MV-4-11 (cell line): ENCODE measurements at places on chromosomes 13 and 19.
A peak's percentile ranks its signal among the peaks of the same experiment; 100 is the strongest.

DNA sequence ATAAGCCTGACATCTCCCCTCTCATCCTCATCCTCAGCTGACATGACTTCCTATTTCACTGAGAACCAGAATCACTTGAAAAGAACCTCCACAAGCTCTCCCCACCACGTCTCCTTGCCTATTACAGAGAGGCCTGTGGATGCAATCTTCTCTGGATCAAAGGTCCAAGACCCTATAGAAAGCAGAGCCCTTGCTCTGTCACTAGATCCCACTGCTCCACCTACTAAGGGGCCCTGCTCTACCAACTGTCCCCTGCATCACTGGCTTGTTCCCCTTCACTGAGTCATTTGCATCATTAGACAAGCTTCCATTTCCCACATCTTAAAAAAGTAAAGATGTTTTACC, 40.8 kb downstream of the RCBTB2 start:
- DNase-seq, result no peak

DNA sequence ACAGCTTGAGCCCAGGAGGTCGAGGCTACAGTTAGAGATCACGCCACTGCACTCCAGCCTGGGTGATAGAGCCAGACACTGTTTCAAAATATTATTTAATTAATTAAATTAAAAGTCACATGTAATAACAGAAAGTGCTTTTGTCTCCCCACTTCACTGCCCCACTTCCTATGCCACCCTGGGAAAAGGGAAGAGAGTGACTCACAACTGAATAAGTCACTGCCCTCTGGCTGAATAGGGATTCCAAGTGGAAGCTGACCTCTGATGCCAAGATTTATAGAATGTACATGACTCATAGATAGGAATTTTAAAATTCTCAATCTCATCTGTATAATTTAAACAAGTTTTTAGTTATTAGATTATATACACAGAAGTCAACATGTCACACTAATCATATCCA, 22.2 kb upstream of the ERVV-1 start:
- no peak for DNase-seq

DNA sequence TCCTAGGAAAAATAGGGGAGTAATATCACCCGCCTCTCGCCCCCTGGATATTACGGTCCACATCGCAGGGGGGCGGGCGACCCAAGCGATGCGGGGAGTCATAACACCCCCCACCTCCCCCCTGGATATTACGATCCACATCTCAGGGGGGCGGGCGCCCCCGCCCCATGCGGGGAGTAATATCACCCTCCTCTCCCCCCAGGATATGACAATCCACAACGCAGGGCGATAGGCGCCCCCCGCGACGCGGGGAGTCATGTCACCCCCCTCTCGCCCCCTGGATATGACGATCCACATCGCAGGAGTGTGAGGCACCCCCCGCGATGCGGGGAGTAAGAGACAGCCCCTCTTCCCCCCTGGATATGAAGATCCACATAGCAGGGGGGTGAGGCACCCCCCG, 684.4 kb upstream of the PCDH9 start:
- no peak for DNase-seq

DNA sequence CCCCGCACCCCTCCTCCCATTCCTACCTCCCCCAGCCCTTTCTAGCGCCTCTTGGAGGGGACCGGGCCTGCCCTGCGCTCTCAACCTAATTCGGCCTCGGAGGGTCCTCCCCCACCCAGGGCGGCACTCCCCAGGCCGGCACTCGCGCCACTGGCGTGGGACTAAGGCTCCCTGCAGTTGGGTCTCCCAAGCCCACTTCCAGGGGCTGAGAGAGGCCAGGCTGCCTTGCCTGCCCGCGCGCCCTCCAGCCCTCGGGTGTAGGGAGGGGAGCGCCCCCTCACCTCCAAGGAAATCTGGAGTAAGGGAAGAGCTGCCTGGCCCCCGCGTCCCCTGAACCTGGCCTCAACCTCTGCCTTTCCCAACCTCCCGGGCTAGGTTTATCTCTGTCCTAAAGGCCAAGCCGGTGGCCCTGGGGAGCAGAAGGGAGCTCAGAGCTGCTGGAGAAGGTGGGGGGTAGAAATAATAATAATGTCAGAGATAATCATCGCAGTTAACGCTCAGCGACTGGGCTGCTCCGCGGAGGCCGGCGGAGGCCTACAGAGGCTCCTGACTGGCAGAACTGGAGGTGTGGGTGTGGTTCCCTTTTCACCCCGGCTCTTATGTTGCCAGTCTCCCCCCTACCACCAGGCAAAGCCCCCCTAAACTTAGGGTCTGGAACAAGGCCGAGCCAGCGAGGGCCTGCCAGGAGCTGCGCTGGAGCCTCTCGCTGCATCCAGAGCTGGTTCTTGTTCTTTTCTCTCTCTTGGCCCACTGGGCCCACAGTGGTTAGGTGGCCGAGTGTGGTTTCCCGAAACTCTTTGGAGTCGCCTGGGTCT, 9.6 kb downstream of the ZIC2 start:
- DNase-seq, result no peak

GRCh38 chr13:94112227-94112626, 367.3 kb downstream of the DCT start:
- no peak for DNase-seq

- no peak for DNase-seq
These were observed 49.4 kb downstream of the FAM124A start for GRCh38 chr13:51271528-51272085.

DNA sequence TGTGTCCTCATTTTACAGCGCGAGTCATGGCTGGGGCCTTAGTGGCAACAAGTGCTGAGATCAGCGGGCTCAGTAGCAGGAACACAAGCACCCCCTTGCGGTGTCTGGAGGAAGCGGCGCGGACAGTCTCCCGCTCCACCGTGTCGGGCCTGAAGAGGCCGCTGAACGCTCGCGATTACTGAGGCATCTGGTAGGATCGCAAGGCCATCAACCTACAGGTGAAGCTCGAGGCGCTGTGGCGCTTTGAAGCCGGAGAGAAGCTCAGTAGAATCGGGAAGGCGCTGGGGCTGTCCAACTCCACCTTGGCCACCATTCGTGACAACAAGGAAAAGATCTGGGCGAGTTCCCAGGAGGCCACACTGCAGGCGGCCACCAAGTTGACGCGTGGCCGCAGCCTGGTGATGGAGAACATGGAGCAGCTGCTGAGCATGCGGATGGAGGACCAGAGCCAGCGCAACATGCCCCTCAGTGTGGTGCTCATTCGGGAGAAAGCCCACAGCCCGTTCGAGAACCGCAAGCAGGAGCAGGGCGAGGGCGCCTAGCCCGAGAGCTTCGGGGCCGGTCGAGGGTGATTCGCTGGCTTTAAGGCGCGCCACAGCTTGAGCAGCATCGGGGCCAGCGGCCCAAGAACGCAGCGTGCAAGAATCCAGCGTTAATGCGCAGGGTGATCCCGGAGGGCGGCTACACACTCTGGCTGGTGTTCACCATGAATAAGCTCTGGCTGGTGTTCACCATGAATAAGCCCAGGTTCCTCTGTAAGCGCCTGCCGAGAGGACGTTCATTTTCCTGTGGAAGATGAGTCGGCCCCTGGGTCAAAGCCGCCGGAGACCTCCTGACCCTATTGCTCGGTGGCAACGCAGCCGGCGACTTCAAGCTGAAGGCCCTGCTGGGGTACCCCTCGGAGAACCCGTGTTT, 8.3 kb upstream of the MZF1 start:
- DNase-seq, result no peak

GRCh38 chr19:7349961-7350711, 1.4 kb downstream of the ARHGEF18 start:
- DNase-seq, result peak; percentile 78

GRCh38 chr13:50358231-50359040, 343.2 kb downstream of the KCNRG start:
- DNase-seq, result peak; percentile 50

- peak; percentile 17 for DNase-seq
These were observed 36.8 kb downstream of the RAB20 start for GRCh38 chr13:110524541-110525257.

DNA sequence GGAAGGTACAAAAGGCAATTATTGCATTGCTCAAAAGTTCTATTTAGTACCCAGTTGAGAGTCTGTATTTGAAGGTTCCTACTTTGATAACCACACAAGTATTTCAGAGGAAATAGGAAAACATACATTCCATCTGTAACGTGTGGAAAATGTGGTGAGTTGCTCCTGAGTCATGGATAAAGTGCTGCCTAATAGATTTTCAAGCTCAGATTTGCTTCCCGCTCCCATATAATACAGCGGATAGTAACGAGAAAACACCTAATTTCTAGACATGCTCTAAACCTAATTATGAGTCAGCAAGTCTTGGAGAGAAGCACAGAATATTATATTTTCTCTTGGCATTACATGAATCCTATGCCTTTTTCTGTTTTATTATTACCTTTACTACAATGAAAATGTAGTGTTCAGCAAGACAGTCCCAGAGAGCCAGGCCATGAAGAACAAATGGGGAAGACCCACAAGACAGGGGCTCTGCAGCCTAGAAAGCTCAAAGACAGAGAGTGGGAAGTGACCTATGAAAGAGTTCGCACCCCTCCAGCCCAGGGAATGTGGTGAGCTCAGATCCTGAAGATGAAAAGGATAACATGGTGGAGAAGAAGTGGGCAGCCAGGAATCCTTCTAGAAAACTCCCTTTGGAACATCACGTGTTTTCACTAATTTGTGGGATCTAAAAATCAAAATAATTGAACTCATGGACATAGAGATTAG, 116.1 kb downstream of the STARD13 start:
- DNase-seq, result no peak

DNA sequence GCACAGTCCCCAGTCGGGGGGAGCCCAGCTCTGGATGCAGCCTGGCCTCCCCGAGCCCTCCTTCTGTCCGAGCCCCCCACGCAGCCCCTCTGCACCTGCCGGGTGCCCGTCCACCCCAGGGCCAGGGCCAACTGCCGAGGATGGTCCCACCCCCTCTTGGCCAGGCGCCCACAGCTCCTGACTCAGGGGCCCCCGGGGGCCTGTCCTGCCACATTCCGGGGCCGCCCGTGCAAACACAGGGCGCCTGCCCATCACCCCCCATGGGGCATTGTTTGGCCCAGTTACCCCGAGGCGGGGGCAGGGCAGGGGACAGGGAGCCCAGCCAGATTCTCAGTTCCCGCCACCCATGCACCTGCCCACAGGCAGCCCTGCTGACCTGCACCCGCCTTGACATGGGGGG, 5.3 kb upstream of the TCF3 start:
- no peak for DNase-seq

DNA sequence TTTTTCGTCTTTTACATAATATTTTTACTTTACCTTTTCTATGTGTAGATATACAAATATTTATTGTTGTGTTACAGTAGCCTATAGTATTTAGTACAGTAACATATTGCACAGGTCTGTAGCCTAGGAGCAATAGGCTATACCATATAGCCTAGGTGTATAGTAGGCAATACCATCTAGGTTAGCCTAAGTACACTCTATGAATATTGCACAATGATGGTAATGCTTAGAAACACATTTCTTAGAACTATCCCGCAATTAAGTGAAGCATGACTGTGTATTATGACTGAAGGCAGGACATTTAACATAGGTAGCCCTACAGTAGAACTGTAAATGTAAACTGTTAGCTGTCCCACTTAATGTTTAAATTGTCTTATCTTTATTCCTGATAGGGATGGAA, 964.3 kb downstream of the SLITRK1 start:
- DNase-seq, result no peak

- no peak for DNase-seq
These were observed 16.7 kb downstream of the TICAM1 start for GRCh38 chr19:4814625-4815425.

- DNase-seq, result no peak
These were observed 5.2 kb downstream of the FAM124A start for GRCh38 chr13:51227404-51227803.

GRCh38 chr19:40703029-40703755, 12.7 kb upstream of the NUMBL start:
- DNase-seq, result no peak

GRCh38 chr13:45416516-45417128, 1.6 kb downstream of the SLC25A30 start:
- DNase-seq, result no peak

DNA sequence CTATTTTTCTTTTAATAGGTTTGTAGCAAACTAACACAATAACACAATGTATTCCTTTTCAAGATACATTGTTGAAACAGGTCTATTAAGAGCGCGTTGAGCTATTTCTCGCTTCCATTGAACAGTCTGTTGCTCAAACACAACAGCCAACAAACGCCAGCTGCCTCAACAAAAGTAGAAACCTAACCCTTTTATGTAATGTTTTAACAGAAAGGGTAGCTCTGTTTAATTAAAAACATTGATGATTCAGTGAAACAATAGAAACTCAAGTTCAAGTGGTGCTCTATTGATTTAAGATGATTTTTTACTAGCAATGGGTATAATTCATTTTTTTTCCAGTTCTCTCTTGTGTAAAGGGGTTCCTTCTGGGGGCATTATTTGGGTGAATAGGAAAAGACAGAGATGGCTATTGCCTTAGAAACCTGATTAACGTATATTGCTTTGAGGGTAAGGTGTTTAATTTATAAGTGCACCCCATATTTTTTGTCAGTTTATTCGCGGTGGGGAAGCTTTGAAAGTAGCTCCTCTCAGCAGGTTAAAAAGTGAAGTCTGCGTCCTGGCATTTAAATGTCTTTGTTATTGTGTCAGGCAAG, 14.9 kb downstream of the ZIC2 start:
- DNase-seq, result no peak

- peak; percentile 81 for DNase-seq
These were observed 9.0 kb upstream of the LTBP4 start for GRCh38 chr19:40592170-40592569.

GRCh38 chr13:98524391-98524790, 52.5 kb downstream of the STK24 start:
- no peak for DNase-seq

- DNase-seq, result no peak
These were observed 90.2 kb downstream of the NDFIP2 start for GRCh38 chr13:79571147-79571546.

DNA sequence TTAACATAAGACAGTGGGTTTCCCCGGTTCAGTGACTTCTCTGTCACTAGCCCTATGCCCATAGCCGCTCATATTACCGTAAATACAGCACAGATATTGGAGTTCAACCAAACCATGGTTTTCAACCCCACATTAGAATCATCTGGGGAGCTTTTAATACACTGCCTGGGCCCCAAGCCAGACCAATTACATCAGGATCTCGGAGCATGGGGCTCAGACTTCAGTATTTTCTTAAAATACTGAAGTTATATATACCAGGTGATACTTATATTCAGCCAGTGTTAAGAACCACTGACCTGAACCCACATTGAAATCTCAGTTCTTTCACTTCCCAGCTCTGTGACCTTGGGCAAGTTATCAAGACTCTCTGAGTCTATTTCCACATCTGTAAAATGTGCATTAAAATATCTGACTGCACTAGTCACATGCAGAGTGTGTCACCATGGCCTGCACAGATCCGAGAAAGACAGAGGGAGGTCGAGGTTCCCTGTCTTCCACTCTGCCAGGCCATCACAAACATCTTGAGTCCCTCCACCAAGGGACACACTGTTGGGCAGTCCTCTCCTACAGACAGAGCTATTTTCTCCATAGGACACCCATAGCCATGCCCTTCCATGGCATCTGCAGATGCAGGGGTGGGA, 32.2 kb upstream of the IPO5 start:
- no peak for DNase-seq

- DNase-seq, result no peak
These were observed 29.5 kb downstream of the CRTC1 start for GRCh38 chr19:18712981-18713380.

- no peak for DNase-seq
These were observed 65.2 kb upstream of the LRCH1 start for GRCh38 chr13:46487748-46488147.
